Stimulated activated CD4-positive, alpha-beta T cell treated with anti-CD3 and anti-CD28 coated beads, Interleukin-4, amount 100 ng/mL, for 24 hours (primary cell): ENCODE measurements at places on chromosomes 7 and 10.

DNA sequence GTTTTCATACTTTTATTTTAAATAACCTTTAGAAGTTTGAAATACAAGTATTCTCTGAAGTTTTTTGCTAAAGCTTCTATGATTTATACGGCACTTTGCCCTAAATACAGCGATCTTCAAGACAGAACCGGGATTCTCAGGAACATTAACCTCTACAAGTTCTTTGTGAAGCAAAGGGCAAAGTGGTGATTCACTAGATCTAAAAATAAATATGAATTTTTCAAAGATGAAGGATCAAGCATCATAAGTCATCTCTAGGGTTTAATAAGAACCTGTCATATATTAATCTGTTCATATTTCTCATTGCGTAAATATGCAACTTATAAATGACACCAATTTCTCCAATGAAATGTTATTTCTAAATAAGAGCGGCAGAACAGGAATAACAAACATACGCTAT, 30.7 kb downstream of the DGKB start:
- no peak for DNase-seq

DNA sequence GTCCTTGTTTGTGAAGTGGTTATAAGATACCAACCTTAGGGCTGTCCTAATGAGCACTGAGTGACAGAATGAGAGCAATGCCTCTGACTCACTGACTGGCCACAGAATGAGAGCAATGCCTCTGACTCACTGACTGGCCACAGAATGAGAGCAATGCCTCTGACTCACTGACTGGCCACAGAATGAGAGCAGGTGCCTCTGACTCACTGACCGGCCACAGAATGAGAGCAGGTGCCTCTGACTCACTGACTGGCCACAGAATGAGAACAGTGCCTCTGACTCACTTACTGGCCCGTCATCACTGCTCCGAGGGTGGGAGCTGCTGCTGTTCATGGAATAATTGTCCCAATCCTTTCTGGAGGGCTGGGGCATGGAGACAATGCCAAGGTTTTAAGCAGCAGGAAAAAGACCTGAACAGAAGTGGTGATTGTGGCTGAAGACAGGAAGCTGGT, 265.2 kb upstream of the PPP2R2D start:
- no peak for DNase-seq

DNA sequence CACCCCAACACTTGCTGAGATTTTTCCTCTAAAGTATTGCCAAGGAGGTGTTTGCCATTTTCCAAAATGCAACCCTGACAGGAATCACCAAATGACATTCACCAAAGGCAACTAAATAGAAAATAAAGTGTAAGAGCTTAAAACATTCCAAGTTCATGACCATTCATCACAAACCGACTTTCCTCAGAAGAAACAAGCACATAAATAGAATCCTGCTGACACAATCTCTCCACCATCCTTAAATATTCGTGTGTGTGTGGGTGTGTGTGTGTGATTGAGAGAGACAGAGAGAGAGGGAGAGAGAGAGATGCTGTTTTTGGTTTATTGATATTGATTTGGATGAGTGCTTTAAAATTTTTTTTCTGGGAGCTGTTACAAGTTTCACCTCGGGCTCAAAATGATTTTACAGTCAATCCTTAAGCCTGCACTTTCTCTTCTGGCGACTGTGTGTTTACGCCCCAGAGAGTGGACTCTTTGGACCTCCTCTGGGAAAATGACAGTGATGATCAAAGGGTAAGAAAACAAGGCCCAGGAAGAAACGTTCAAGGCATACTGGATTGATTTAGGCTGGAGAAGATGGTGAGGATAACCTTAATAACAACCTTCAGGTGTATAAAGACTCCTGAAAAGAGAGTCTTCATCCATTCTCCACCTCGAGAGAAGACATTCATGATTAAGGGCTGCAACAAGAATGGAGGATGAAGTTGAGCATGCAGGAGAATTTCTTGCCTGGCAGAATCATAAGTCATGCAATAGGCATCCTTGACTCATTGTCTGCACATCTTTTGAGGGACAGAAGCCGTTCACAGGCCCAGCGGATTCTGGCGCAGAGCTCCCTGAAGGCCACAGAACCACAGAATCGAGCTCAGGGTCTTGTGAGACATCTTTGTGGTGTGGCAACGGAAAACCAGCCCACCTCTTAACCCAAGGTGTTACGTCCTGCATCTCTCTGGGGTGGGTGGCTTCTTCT, 104.4 kb upstream of the FGFR2 start:
- no peak for DNase-seq

GRCh38 chr7:88357781-88358525, 51.3 kb upstream of the STEAP4 start:
- no peak for DNase-seq

DNA sequence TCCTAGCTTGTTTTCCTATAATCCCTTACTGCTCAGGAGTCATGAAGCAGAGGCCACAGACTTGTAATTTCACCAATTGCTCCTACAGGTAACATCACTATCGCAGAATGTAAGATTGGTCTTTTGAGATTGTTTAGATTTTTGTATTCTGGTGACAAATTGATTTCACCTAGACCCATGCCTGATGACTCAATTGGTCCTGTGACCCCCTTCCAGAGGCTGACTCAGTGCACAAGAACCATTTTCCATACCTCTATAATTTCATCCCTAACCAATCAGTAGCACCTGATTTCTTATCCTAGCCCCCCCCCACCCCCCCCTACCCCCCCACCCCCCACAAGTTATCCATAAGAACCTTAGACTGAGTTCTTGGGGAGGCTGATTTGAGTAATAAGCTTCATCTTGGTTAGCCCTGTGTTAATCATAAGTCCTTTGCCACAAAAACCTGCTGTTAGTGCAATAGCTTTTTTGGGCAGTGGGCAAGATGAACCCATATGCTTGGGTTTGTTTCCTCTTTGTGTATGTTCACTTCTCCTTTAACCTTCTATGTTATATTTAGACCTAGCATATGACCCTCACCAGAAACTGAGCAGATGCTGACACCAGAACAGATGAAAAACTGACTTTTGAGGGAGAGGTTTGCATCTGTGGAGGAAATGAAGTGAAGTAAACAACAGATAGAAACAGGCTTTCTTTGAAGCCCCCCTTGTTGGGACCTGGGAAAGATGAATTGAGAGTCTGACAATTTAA, 187.1 kb downstream of the KIF20B start:
- DNase-seq, result no peak

- DNase-seq, result no peak
Observed at GRCh38 chr7:8724080-8724718, 290.8 kb downstream of the NXPH1 start.

DNA sequence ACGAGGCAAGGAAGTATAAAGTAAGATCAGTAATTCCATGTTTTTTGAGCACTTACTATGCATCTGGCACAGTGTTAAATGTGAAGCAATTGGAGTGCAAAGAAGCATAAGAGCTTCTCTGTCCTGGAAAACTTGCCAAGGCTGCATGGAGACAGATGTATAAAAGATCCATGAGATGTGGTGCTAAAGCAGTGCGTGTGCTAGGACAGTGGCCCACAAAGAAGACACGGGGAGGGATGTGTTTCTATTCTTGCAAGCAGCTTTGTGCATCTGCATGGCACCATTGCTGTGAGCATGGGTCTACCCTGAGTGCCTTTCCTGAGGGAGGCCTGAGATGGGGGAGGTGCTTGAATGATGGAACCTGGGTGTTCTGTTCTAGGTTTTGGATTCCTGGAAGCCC, 5.1 kb upstream of the CDHR3 start:
- no peak for DNase-seq

- DNase-seq, result no peak
Observed at GRCh38 chr7:134088199-134088598, 38.9 kb upstream of the LRGUK start.

DNA sequence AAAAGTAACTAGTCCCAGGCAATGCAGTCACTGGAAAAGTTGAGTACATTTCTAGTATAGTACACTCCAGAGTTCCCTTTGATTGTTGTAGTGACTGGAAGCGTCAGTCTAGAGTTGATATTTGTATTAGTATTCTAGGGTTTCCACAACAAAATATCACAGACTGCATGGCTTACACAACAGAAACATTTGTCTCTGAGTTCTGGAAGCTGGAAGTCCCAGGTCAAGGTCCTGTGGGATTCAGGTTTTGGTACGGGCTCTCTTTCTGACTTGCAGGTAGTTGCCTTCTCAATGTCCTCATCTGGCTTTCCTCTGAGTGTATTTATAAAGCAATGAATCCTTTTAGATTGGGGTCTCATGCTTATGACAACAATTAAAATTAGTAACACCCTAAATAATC, 1119.1 kb upstream of the PHF14 start:
- DNase-seq, result no peak

- no peak for DNase-seq
Observed at GRCh38 chr7:36336390-36336789, 53.3 kb upstream of the ANLN start.

- no peak for DNase-seq
Observed at GRCh38 chr7:20030417-20030816, 186.8 kb downstream of the MACC1 start.
